ENCODE measurements at places on chromosomes 2 and 18.

DNA sequence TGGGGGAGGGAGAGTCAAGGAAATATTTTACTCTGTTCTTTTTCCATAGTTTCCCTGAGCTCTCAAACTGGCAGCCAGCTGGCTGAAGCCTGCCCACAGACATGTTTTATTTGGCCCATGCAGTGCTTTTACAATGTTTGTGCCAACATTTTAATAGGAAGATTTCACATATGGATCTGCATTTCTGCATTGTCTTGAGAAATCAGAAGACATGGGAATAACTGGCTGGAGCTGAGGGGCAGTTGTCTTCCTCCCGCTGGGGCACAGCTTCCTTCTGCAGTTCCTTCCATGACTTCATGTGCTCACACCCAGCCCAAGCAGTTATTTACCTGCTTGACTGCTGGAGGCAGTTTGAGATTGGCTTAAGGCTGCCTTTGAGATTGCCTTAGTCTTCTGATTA, 74.4 kb downstream of the PLCL1 start:
- no peak for DNase-seq

DNA sequence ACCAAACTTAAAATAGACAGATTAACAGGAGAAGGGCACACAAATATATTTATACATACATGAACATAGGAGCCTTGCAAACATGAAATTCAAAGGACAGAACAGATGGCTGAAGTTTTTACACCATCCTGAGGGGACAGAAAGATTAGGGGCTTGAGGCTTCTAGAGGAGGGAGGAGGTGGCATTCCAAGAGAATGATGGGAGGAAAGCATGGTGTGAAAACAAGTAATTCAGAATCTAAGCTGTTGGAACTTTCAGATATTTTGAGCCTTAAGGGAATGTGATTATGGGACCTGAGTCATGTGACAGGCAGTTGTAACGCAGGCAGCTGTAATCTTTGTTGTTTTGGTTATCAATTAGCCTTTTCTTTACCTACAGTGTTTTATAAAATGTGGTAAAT, 225.2 kb upstream of the SPOPL start:
- DNase-seq, result no peak

GRCh38 chr2:158963071-158963470, 5.4 kb upstream of the TANC1 start:
- DNase-seq, result no peak

DNA sequence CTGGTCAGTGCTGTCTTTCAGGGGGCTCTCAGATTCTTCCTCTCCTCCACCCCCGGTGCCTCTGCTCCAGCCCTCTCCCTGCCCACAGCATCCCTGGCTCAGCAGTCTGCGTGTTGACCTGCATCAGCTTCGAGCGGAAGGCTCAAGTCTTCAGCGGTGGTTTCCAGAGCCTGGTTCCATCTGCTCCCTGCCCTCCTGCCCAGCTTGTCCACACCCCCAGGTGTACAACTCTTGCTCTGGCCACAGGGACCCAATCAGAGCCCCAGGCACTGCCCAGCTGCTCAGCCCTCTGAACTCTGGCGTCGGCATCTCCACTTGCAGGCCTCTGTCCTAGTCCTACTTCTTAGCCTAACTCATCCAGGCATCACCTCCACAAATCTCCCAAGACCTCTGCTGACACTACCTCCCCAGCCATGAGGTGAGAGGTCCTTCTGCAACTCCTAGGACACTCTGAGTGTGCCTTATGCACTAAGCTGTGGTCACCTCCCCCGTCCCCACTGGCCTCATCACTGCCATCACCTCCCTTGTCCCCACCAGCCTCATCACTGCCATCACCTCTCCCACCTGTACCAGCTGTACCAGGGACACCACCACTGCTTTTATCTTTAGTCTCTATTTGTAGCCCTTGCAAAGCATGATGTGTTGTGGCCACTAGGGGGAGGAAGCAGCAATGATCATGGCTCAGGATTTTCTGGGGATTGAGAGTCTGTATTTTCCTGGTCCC, 60.9 kb downstream of the EDAR start:
- peak; percentile 72 for DNase-seq

GRCh38 chr2:128403814-128404708, 85.4 kb upstream of the HS6ST1 start:
- DNase-seq, result no peak

GRCh38 chr18:23887035-23887434, 127.5 kb upstream of the TTC39C start:
- no peak for DNase-seq

- no peak for DNase-seq
Measured at GRCh38 chr2:178863130-178863855, 56.1 kb upstream of the TTN start.

GRCh38 chr2:63530704-63531279, 57.5 kb downstream of the WDPCP start:
- no peak for DNase-seq

DNA sequence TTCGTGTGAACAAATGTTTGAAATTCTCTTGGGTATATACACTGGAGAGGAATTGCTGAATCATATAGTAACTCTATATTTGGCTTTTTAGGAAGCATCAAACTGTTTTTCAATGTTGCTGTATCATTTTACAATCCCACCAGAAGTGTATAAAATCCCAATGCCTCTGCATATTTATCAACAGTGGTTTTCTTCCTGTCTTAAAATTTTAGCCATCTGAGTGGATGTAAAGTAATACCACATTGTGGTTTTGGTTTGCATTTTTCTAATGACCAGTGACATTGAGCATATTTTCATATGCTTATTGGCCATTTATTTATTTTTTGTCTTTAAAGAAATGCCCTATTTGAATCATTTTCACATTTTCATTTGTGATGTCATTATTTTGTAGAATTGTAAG, 22.8 kb upstream of the LRP1B start:
- DNase-seq, result no peak

- DNase-seq, result no peak
Measured at GRCh38 chr2:117486081-117486480, 328.4 kb upstream of the DDX18 start.

- DNase-seq, result peak; percentile 96
Measured at GRCh38 chr2:191166111-191166755, 15.4 kb upstream of the STAT4 start.

Measured in SJCRH30 (cell line).